ENCODE measurements at places on chromosomes 16 and 17. TPM values are rescaled to one million over a fixed set of nuclear protein-coding genes. Genes with fewer than 3 reads are reported as not detected.

Gene CMTM2
- not detected for total RNA-seq

Gene MYH8
- total RNA-seq = not detected

Gene TEKT1
- total RNA-seq = not detected

Gene ABCA3
- total RNA-seq = under 0.01 TPM

Gene KRTAP1-5
- not detected for total RNA-seq

Gene FBXW10B
- total RNA-seq = 2.2 TPM

Gene NDUFB10
- 113 TPM for total RNA-seq

Gene RMI2
- 9.0 TPM for total RNA-seq

Gene CHST4
- total RNA-seq = not detected

Gene EPOP
- 6.2 TPM for total RNA-seq

Gene SMPD3
- total RNA-seq = not detected

Gene NHLRC4
- total RNA-seq = 0.33 TPM

Gene CACNB1
- total RNA-seq = 2.0 TPM

Gene SPATA2L
- total RNA-seq = 10.7 TPM

Gene CDH8
- total RNA-seq = not detected

Gene ITGAX
- total RNA-seq = not detected

Gene BCL7C
- 53.0 TPM for total RNA-seq

Gene ALDH3A1
- total RNA-seq = not detected

Gene DHRS11
- 4.7 TPM for total RNA-seq

Gene CCL15
- total RNA-seq = not detected

Gene NACA2
- not detected for total RNA-seq

Gene KRT39
- not detected for total RNA-seq

Gene P2RX5
- not detected for total RNA-seq

Gene IGSF6
- total RNA-seq = not detected

Gene TMEM204
- total RNA-seq = not detected

Gene RNF166
- 11.1 TPM for total RNA-seq

Gene TNFRSF12A
- total RNA-seq = 146 TPM

Gene SHMT1
- total RNA-seq = 2.0 TPM

Gene TMEM235
- not detected for total RNA-seq

Gene CHST6
- total RNA-seq = 0.79 TPM

Gene HYDIN
- total RNA-seq = 2.0 TPM

Gene EVPLL
- total RNA-seq = 0.11 TPM

Gene SERPINF2
- 0.79 TPM for total RNA-seq

Gene DHX8
- total RNA-seq = 38.9 TPM

Gene PYCARD
- total RNA-seq = 95.4 TPM

Gene RNF227
- 3.1 TPM for total RNA-seq

Gene LGALS9B
- not detected for total RNA-seq

Gene SMG6
- total RNA-seq = 32.6 TPM

Measured in placental epithelial cell (primary cell).